ENCODE measurements at places on chromosomes 12 and 14. TPM values are rescaled to one million over a fixed set of nuclear protein-coding genes. Genes with fewer than 3 reads are reported as not detected.

The GYS2 gene
- total RNA-seq, result not detected

The PLBD1 gene
- total RNA-seq, result 1.4 TPM

The TMX1 gene
- total RNA-seq, result 53.6 TPM

The LHX5 gene
- not detected for total RNA-seq

The GOLGA5 gene
- 45.7 TPM for total RNA-seq
